ENCODE measurements at places on chromosomes 4 and X.
A peak's percentile ranks its signal among the peaks of the same experiment; 100 is the strongest.

GRCh38 chr4:3879681-3880614 is 113.8 kb downstream of the ADRA2C start:
- no peak for DNase-seq

GRCh38 chr4:56844802-56845580 is 23.5 kb upstream of the SPINK2 start:
- no peak for DNase-seq

- DNase-seq, result no peak
Observed at GRCh38 chr4:26468977-26469376, 21.3 kb downstream of the CCKAR start.

GRCh38 chr4:182242787-182243186 is 415 bp upstream of the TENM3 start:
- DNase-seq, result no peak

- DNase-seq, result peak; percentile 5
Observed at GRCh38 chr4:89586864-89587263, 250.1 kb downstream of the SNCA start.

DNA sequence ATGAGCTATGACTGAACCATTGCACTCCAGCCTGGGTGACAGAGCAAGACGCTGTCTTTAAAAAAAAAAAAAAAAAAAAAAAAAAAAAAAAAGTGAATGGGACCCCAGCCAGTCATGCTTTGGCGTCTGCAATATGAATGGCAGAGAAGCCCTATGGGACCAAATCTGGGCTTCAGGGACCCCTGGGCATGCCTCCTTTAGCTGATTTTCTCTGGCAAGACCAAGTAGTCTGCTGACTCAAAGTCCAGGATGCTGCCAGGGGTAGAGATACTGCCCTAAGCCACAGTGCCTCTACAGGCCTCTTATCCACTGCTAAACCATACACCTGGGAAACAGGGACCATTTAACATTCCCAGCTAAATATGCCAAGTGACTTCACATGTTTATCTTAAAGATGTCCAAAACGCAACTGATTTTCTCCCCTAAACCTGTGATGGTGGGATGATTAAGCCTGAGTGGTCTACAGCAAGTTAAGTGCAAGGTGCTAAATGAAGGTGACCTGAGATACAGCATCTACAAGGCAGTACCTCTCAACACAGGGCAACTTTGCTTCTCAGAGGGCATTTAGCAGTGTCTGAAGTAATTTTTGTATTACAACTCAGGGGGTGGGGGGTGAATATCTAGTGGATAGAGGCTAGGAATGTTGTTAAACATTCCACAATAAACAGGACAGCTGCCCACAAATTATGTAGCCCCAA is 5.8 kb downstream of the RPS4X start:
- DNase-seq, result no peak

- no peak for DNase-seq
Observed at GRCh38 chrX:118977424-118977823, 3.0 kb downstream of the LONRF3 start.

- DNase-seq, result no peak
Observed at GRCh38 chr4:87838890-87839591, 6.3 kb downstream of the MEPE start.

DNA sequence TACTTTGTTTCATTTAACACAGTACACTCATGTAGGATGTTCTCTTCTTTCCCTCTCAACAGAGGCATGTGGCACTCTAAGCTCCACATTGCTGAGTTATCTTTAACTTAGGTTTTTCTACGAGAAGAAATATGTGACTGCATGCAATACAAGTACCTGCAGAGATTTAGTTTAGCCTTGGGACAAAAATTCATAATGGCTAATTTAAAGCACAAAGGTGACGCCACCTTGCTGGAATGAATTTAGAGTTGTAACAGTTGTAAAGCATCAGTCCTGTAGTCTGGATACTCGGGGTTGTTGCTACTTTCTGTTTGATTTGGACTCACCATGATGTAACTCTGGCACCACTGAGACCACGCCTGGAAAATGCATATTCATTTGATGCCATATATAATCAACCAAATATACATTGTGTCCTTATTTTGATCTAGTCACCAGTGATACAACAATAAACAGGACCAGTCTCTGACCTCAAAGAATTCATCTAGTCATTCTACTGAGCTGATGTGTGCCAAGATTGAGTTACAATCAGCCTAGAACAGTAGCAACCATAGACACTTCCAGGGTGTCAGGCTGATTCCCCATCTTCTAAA is 451.0 kb upstream of the ZFP42 start:
- no peak for DNase-seq

- DNase-seq, result no peak
Observed at GRCh38 chr4:120819805-120820437, 102.6 kb downstream of the PRDM5 start.

DNA sequence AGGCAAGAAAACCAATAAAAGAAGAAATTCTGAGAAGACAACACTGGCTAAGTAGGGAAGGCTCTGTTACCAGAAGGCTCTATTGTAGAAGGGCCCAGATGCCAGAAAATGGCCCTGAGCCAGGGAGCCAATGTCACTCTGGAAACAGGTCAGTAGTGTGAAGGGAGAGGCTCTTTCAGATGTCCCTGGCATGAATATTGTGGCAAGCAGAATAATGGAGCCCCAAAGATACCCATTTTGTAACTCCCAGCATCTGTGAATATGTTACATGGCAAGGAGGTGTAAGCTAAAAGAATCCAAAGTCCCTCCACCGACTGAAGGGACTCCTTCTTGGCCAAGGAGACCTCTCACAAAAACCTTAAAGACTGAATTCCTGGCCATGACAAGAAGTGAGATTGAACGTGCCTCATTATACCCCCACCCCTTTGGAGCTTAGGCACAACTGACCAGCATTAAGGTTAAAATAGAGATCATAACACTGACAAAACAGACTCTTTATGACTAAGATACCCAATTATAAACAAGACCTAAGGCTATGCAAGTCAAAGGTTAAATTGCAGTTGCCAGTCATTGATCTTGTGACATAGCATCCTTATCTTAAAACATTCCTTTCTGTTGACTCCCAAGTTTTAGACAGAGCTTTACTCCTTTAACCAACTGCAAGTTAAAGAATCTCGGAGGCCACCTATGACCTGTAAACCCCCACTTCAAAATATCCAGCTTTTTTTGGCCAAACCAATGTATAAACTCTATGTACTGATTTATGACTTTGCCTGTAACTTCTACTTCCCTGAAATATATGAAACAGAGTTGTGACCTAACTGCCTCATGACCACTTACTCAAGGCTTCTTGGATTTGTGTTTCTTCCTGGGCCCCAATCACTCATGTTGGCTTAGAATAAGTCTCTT is 42.2 kb upstream of the SMIM10 start:
- peak; percentile 37 for DNase-seq

DNA sequence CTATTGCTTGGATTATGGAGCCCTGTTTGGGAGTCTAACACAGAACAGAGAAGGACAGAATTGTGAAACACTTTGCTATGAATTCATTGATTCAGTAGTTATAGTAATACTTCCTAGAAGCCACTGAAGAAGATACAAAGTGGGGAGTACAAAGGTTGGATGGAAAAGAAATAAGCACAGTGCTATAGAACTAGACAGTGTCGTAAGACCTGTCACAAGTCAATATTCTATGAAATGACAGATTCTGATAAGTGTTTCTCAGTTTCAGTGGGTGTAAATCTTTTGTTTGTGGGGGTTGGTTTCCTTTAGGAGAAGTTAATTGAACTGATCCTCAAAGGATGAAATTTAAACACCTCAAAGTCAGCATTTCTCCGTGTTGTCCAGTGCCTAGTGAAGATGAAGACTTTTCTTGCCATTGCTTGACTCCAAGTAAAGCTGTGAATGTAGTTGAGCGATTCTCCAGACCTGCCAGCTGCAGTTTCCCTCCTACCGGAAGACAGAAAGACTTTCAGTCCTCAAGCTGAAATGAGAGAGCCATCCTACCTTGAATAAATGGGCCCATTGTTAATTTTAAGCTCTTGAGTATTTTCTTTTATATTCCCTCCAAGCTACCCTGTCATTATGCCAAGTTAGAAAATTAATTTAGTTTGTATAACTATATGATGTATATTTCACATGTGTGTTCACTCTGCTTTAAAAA is 7.9 kb downstream of the PDLIM5 start:
- DNase-seq, result no peak

DNA sequence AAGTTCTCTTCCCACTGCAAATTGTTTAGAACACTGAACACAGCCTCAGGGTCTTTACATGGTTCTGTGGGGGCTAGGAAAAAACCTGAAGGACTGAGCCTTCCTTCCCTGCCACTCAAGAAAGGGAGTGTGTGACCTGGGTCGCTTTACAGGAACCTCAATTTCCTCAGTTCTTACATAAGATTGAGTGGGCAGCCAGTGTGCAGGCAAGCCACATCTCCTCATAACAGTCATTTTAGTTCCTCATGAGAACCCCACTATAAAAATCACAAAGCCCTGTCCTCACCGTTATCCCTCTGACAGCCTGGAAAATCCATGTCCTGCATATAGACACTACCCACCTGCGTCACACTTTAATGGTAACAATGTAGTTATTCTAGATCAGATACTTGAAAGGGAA is 2.1 kb upstream of the ETDC start:
- DNase-seq, result no peak

GRCh38 chr4:75025431-75025830 is 92.5 kb downstream of the PARM1 start:
- no peak for DNase-seq

- DNase-seq, result peak; percentile 77
Observed at GRCh38 chr4:53714236-53715140, 123.2 kb upstream of the LNX1 start.

GRCh38 chrX:94633237-94633636 is 959.2 kb downstream of the FAM133A start:
- DNase-seq, result no peak

GRCh38 chr4:78691334-78691754 is 84.8 kb upstream of the BMP2K start:
- no peak for DNase-seq

DNA sequence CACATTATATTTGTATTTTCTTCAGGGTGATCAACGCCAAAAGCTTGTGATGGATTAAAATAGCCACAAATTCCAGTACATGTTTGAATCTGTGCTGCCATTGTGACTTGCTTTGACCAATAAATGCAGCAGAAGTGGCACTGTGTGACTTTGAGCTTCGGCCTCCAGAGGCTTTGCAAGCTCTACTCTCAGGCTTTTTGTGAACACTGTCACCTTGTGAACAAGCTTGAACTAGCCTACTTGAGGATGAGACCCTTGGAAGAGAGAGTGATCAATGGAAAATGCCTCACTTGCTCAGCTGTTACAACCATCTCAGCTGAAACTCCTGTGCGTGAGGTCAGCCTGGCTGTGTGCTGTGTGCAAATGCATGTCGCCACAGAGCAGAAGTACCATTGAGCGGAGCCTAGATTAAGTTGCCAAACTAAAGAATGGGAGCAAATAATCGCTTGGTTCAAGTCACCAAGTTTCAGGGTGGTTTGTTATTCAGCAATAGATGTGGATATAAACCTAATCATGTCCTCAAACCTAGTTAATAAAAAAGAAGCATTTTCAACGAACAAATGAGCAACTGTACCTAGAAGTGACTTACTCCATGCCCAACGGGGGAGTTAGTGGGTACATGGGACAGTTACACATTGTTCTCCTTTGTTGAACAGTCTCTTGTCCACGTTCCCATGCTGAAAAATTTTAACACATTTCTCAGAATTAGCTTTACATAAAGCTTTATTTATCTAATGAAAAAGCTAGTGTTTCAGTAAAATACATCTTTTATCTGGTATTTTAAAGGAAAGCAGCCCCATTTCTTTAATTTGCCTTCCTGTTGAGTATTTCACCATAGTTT is 23.5 kb downstream of the NOA1 start:
- DNase-seq, result no peak

- DNase-seq, result no peak
Observed at GRCh38 chrX:46611658-46612362, 38.2 kb downstream of the CHST7 start.

- DNase-seq, result no peak
Observed at GRCh38 chrX:68183612-68184214, 249.6 kb downstream of the OPHN1 start.

DNA sequence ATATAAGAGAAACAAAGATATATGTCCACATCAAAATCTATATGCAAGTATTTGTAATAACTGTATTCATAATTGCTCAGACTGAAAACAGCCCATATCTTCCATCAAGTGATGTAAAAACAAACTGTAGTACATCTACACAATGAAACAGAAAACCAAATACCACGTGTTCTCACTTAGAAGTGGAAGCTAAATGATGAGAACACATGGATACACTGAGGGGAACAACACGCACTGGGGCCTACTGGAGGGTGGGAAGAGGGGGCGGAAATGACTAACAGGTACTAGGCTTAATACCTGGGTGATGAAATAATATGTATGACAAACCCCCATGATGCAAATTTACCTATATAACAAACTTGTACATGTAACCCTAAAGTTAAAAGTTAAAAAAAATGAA is 42.7 kb downstream of the UBA6 start:
- DNase-seq, result no peak

- no peak for DNase-seq
Observed at GRCh38 chr4:88366460-88366859, 12.2 kb upstream of the HERC6 start.

GRCh38 chrX:65591206-65591605 is 56.6 kb upstream of the LAS1L start:
- no peak for DNase-seq

DNA sequence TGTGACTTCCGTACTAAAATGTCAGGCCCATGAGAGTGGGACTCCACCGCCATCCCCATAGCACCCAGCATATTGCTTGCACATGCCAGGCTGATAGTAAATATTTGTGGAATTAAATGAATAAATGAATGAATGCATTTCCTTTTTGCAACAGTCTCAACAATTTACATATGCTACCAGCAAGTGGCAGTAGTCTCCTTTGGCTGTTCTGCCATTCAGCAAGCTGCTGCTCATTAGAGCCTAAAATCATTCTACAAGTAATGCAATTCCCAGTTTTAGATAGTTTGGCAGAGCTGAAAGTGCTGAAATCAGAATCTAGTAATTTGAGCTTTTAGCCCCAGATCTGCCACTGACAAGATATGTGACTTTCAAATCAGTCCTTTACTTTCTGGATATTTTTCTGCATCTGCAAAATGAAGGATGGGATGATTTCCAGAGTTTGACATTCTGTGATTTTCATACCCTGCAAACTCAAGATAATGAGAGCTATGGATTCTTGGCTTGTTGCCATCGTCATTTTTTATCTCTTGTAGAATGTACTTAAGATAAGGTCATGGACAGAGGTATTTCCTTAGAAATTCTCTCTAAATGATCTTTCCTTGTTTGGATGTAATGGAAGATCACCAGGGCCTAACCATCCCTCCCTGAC is 35.7 kb upstream of the INTS6L start:
- peak; percentile 31 for DNase-seq

DNA sequence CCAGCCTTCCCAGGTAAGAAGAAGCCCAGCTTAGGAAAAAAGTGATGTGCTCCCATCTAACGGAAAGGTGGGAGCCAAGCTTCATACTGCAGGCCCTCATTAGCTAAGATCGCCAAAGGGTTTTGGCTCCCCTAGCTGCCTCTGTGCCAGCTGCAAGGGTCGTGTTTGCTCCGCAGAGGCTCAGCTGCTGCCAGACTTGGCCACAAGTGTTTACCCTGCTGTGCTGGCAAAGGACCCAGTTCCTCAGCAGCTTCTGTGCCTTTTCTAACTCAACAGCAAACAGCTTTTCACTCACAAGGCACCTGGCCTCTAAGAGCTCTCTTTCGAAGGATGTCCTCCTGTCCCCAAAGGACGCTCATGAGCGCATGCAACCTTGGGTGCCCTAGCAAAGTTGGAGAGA is 12.2 kb upstream of the VMA21 start:
- DNase-seq, result no peak

Measured in AG09309 (cell line).